ENCODE measurements at places on chromosomes 6 and 20.

GRCh38 chr20:57265336-57265996 is 975 bp downstream of the BMP7 start:
- no peaks in the 10 kb centered on the region for H3K4me1 ChIP-seq
- no peaks in the 10 kb centered on the region for H3K36me3 ChIP-seq
- H3K27me3 ChIP-seq, result peaks cover 80% of the 10 kb centered on the region

GRCh38 chr6:147906361-147906760 is 397.9 kb downstream of the SAMD5 start:
- no peak overlapping the region for H3K4me3 ChIP-seq
- no peaks in the 10 kb centered on the region for H3K4me1 ChIP-seq
- DNase-seq, result no peak
- no peaks in the 10 kb centered on the region for H3K27me3 ChIP-seq
- H3K36me3 ChIP-seq, result no peaks in the 10 kb centered on the region
- H3K27ac ChIP-seq, result no peak overlapping the region

DNA sequence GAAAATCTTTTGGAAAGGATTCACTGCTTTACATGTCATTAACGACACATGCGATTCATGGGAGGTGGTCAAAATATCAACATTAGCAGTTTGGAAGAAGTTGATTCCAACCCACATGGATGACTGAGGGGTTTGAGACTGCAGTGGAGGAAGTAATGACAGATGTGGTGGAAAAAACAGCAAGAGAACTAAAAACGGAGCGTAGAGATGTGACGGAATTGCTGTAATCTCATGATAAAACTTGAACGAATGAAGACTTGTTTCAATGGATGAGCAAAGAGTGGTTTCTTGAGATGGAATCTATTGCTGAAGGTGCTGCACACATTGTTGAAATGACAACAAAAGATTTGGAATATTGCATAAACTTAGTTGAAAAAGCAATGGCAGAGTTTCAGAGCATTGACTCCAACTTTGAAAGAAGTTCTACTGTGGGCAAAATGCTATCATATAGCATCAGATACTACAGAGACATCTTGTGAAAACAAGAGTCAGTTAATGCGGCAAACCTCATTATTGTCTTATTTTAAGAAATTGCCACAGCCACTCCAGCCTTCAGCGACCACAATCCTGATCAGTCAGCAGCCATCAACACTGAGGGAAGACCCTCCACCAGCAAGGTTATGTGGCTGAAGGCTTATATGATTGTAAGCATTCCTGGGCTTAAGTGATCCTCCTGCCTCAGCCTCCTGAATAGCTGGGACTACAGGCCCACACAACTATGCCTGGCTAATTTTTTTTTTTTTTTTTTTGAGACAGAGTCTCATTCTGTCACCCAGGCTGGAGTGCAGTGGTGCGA is 19.2 kb downstream of the SRSF3 start:
- peaks cover 22% of the 10 kb centered on the region for H3K4me1 ChIP-seq
- peaks cover 48% of the 10 kb centered on the region for H3K36me3 ChIP-seq
- no peak overlapping the region for H3K4me3 ChIP-seq
- no peak for DNase-seq
- H3K27me3 ChIP-seq, result no peaks in the 10 kb centered on the region

- H3K4me1 ChIP-seq, result no peaks in the 10 kb centered on the region
- H3K36me3 ChIP-seq, result no peaks in the 10 kb centered on the region
- no peak overlapping the region for H3K27ac ChIP-seq
- H3K4me3 ChIP-seq, result no peak overlapping the region
- no peaks in the 10 kb centered on the region for H3K27me3 ChIP-seq
- DNase-seq, result no peak
Observed at GRCh38 chr6:72040111-72040510, 153.8 kb downstream of the RIMS1 start.

GRCh38 chr6:170163405-170164170 is 127.3 kb downstream of the DLL1 start:
- no peak overlapping the region for H3K4me3 ChIP-seq
- DNase-seq, result no peak
- peaks cover 7% of the 10 kb centered on the region for H3K4me1 ChIP-seq
- no peak overlapping the region for H3K27ac ChIP-seq
- H3K27me3 ChIP-seq, result no peaks in the 10 kb centered on the region

DNA sequence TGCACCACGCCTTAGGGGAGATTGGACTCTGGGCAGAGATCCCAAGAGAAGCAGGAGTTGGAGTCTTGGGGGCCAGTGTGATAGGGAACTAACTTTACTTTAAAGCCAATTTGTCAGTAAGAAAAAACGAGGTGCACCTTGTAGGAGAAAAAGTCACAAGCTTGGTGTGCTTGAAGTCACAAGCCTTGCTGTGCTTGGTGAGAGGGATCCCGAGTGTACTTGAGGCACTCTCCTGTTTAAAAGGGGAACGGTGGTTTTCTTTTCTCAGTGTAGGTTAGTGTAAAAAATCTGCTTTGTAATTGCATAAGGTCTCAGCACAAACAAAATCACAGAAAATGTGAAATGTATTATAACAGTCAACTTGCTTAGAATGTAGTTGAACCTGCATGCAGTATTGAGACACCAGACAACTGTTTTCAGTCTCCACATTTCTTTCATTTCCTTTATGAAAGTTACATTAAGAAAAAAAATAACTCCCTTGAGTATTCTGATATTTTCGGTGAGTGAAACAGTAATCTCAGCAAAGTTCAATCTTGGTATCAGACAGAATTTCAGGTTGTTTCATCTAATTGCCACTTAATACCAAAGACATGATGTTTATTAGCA is 111.1 kb upstream of the DUSP22 start:
- H3K4me3 ChIP-seq, result no peak overlapping the region
- H3K27ac ChIP-seq, result no peak overlapping the region
- H3K36me3 ChIP-seq, result no peaks in the 10 kb centered on the region
- H3K4me1 ChIP-seq, result peaks cover 7% of the 10 kb centered on the region
- no peak for DNase-seq

- H3K27ac ChIP-seq, result no peak overlapping the region
- peaks cover 5% of the 10 kb centered on the region for H3K27me3 ChIP-seq
- no peaks in the 10 kb centered on the region for H3K4me1 ChIP-seq
- no peak overlapping the region for H3K4me3 ChIP-seq
- DNase-seq, result no peak
Observed at GRCh38 chr6:73688351-73688750, 7.7 kb upstream of the CD109 start.

- no peak for DNase-seq
- no peak overlapping the region for H3K27ac ChIP-seq
- H3K4me1 ChIP-seq, result no peaks in the 10 kb centered on the region
- no peaks in the 10 kb centered on the region for H3K27me3 ChIP-seq
- no peaks in the 10 kb centered on the region for H3K36me3 ChIP-seq
Observed at GRCh38 chr6:110950440-110950839, 8.1 kb upstream of the GTF3C6 start.

DNA sequence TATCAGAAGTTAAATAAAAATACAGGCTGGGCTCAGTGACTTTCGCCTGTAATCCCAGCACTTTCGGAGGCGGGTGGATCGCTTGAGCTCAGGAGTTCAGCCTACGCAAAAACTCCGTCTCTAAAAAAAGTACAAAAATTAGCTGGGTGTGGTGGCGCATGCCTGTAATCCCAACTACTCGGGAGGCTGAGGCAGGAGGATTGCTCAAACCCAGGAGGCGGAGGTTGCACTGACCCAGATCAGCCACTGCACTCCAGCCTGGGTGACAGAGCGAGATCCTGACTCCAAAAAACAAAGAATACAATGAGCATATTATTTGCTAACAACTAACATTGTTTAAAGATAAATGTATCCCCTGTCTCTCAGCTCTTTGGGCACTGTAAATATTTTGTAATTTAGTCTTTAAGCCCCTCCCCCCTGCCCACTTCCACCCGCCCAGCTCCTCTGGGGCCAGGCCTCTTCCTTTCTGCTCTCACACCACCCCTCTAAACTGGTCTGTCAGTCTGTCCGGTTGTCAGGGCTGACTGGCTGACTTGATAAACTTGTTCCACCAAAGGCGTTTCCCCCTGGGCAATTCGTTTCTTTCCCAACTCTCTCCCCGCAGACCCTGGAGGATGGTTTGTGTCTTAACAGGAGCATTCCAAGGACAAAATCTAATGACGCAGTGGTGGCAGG is 62.4 kb upstream of the QKI start:
- H3K4me3 ChIP-seq, result no peak overlapping the region
- H3K36me3 ChIP-seq, result no peaks in the 10 kb centered on the region
- no peak for DNase-seq
- H3K27me3 ChIP-seq, result no peaks in the 10 kb centered on the region
- H3K4me1 ChIP-seq, result no peaks in the 10 kb centered on the region
- no peak overlapping the region for H3K27ac ChIP-seq

GRCh38 chr6:82882363-82883023 is 183.1 kb downstream of the UBE3D start:
- H3K27me3 ChIP-seq, result no peaks in the 10 kb centered on the region
- H3K4me1 ChIP-seq, result no peaks in the 10 kb centered on the region
- H3K4me3 ChIP-seq, result no peak overlapping the region
- no peak for DNase-seq
- no peaks in the 10 kb centered on the region for H3K36me3 ChIP-seq

GRCh38 chr20:2865630-2866029 is 7.7 kb upstream of the PTPRA start:
- H3K36me3 ChIP-seq, result peaks cover 47% of the 10 kb centered on the region
- DNase-seq, result no peak

DNA sequence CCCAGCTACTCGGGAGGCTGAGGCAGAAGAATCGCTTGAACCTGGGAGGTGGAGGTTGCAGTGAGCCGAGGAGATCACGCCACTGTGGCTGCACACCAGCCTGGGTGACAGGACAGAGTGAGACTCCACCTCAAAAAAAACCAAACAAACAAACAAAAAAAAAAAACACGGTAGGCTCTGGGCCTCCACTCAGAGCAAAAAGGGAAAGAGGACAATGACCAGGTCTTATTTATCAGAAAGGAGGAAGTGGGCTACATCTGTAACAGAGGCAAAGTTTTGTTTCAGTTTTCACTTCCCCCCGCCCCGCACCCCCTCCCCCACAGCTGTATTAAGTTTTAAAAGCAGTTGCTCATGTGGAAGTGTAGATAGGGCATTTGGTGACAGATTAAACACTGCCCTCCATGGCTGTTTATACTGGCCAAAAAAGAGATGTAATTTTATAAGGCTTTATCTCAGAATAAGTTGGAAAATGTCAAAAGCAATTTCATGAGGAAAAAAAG is 114.6 kb downstream of the RCAN2 start:
- no peaks in the 10 kb centered on the region for H3K27me3 ChIP-seq
- no peak overlapping the region for H3K27ac ChIP-seq
- DNase-seq, result no peak
- H3K4me1 ChIP-seq, result peaks cover 3% of the 10 kb centered on the region
- no peak overlapping the region for H3K4me3 ChIP-seq

- H3K36me3 ChIP-seq, result no peaks in the 10 kb centered on the region
- no peak overlapping the region for H3K27ac ChIP-seq
- DNase-seq, result no peak
Observed at GRCh38 chr6:141539617-141540016, 593.1 kb upstream of the GJE1 start.

DNA sequence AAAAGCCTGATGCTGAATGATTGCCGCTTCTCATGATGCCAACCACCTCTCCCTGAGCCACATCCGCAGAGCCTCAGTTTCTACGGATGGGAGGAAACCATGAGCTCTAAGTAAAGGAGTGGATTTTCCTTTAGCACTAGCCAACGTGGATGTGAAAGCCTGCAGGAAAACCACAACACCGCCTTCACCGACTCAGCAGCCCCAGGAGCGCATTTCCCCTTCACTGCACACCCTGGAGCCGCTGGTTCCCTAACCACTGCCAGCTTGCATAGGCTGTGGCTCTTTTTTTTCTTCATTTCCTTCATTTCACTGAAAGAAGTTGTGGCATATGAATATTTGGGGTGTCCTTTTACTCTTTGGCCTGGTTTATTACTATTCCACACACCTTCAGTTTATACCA is 50.5 kb upstream of the SSTR4 start:
- peaks cover 3% of the 10 kb centered on the region for H3K27me3 ChIP-seq
- H3K4me1 ChIP-seq, result no peaks in the 10 kb centered on the region
- no peak overlapping the region for H3K4me3 ChIP-seq
- DNase-seq, result no peak

All from CD4-positive, alpha-beta T cell (primary cell).